ENCODE measurements at places on chromosomes 5 and 9.

GRCh38 chr5:151383011-151383410, 35.7 kb upstream of the SLC36A2 start:
- no peak for DNase-seq

DNA sequence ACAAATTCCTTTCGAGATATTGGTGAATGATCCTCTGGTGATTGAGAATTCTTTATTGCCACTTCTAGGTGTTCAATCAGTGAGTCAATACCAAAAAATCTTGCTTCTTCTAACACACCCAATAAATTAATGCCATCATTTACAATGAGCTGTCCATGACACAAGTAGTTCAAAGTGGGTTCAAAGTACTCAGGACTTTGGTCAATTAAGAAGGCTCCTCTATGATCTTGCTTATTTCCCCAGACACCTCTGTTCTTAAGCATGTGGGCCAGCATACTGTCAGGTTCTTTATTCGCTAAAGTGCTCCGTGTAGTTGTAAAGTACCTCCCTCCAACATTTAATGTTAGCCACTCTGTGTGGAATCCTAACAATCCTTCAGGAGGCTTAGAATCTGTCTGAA, 127.1 kb downstream of the WDR70 start:
- no peak for DNase-seq

GRCh38 chr5:73957397-73958001, 331.5 kb downstream of the ARHGEF28 start:
- no peak for DNase-seq

DNA sequence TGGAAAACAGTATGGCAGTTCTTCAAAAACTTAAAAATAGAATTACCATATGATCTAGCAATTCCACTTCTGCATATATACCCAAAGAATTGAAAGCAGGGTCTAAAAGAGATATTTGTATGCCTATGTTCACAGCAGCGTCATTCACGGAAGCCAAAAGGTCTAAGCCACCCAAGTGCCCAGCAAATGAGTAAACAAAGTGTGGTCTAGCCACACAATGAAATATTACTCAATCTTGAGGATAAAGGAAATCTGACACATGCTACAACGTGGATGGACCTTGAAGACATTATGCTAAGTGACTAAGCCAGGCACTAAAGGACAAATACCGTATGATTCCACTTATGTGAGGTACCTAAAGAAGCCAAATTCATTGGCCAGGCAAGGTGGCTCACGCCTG, 11.1 kb upstream of the MED27 start:
- no peak for DNase-seq

DNA sequence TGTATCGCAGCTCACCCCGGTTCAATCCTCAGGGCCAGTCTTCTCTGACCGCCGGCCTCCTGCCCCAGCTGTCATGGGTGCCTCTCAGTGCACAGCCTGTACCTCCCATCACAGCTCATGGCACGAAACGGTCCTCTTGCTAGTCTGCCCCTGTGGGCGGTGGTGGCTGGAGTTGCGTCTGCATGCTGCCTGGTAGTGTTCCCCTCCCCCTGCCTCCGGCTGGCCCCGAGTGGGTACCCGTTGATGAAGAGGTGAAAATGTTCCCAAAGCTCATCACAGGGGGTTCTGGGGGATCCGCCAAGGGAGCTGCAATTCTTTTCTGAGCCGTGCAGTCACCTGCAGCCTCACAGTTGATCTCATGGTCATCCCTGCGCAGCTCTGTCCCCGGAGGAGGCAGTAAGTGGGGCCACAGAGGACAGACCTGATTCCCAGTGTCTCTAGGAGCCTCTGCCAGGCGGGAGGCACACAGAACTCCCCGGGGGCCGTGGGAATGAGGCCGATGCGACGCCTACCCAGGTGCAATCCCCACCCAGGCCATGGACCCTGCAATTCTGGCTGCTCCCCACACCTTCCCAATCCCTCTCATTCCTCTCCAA, 34.7 kb upstream of the FIBCD1 start:
- no peak for DNase-seq

DNA sequence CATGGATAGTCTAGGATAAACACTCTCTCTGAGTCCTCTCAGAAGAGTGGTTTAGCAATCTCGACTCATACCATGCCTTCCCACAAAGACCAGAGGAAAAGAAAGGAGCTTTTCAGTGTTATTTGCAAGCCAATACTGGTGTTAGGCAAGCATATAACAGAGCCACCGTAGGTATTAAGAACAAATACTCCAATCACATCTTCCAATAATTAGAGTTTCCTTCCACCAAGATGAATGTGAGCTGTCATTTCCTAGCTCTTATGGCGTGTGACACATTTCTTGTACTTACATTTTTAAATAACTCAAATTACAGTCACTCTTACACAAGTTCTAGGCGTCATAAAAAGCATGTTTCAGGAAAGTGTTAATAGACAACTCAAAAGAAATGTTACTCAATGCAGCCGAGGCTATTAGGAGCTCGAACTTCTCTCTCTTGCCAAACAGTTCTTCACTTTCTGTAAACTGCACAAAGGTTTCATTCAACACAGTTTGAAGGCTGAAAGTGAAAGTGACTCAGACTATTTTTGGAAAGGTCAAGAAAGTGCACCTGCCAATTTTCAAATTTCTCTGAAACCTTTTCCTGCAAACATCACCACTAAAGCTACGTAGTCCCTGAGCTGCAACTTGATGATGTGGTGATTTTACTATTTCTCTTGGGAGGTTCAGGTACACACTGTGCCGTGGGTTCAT, 153.8 kb downstream of the AUH start:
- DNase-seq, result no peak

DNA sequence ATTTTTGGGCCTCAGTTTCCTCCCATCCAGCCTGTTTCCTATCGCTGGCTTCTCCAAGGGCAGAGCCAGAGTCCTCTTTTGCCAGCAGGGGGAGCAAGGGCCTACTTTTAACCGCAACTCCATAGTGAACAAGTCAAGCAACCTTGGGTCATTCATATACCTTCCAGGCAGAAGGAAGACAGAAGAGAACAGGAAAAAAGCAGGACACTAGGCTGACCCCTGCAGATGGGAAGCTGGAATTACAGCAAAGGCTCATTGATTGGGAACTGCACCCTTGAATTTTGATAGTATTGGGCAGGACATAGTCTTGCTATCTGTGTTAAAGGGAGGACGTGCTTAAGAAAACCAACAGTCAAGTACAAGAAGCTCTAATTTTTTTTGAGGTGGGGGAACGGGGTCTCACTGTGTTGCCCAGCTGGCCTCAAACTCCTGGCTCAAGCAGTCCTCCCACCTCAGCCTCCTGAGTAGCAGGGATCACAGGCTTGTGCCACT, 30.1 kb downstream of the QRFP start:
- DNase-seq, result peak; percentile 81

DNA sequence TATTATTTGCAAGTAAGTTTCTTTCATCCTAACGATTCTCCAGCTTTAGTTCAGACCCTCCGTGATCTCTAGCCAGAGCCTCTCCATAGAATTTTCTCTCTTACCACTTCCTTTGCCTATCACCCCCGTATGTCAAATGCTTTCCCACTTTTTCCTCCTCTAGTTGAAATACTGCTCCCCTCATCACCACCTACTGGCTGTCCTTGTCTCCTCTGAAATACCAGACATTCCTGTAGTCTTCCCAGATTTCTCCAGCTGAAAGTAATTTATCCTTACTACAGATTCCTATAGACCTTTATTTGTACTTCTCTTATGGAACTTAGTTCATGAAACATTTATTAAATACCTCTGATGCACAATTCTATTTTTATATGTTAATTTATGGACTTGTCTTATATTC, 36.0 kb upstream of the GLIPR2 start:
- DNase-seq, result no peak

- DNase-seq, result no peak
These were observed 250.1 kb downstream of the CEMIP2 start for GRCh38 chr9:71518045-71518827.

DNA sequence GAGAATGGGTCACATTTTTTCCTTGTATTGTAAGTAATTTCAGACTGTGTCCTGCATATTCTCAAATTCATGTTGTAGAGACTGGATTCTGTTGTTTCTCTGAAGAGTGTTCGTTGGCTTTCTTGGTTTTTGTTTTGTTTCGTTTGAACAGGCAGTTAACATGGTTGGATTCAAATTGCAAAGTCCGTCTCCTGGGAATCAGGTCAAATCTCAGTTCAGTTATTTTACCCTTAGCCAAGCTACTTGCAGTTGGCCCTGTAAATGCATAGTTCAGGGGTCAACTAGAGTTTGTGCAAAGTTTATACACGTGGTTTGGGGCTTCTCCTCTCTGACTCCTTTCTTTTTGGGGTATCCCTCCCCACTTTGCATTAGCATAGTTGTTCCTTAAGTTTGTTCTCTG, 21.7 kb upstream of the FBXW11 start:
- no peak for DNase-seq
